Activated CD4-positive, CD25-positive, alpha-beta regulatory T cell (primary cell): ENCODE measurements at places on chromosomes 1 and 21.

DNA sequence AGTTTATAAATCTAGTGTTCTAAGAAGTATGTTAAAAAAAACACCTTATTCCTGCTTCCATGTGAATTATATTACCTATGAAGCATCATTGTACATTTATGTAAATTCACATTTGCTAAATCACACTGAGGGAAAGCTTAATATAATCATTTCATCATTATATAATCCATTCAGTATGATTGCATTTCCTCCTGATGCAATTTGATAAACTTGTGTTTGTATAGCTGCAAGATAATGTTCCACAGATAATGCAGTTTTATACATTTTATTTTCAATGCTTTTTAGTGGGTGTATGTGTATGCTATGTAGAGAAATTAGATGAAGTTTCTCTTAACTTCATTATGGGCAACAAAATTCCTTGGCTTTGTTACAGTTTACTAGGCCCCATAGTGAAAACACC lies 79.6 kb downstream of the HS2ST1 start:
- no peak for DNase-seq

DNA sequence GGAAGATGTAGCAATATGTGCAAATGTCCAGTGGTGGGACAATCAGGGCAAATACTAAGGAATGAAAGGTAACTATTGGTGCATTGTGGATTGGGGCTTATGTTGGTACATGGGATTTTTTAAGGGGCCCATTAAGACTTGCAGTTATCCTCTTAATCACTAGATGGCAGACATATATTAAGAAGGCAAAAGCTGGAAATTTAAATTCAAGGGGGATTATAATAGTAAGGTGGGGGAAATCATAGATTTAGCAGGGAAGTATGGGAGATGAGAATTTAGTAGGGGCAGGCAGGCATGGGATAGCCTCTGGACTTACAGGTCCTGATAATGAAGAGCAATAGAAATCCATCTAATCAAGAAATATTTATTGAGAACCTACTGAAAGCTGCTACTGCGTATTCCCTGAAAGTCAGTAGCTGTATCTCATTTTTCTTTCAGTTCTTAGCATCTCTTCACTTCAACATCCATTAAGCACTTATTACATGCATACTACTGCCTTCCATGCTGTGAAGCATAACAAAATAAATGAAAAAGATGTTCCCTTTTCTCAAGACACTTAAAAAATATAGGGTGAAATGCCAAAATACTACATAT lies 251.8 kb downstream of the CRB1 start:
- no peak for DNase-seq

DNA sequence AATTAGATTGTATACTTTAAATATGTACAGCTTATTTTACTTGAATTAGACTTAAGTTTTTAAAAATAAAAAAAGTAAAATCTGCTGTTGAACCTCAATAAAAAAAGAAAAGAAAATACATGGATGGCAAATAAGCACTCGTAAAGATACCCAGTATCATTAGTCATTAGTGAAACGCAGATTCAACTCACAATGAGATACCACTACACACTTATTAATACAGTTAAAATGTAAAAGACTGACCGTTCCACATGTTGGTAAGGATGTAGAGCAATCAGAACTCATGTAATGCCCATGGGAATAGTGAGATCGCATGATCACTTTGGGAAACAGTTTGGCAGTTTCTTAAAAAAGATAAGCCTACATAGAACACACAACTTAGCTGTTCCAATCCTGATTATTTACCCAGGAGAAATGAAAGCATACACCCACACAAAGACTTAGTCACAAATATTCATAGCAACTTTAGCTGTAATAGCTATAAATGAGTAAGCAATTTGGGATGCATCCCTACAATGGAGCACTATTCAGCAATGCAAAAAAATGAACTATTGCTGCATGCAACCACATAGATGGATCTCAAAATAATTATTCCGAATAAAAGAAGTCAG lies 7.3 kb downstream of the SH2D1B start:
- DNase-seq, result no peak

GRCh38 chr1:216332462-216332861 lies 90.8 kb downstream of the USH2A start:
- DNase-seq, result no peak

- no peak for DNase-seq
Observed at GRCh38 chr1:119225265-119225664, 84.8 kb upstream of the WARS2 start.

- DNase-seq, result no peak
Observed at GRCh38 chr1:44033756-44034155, 2.5 kb upstream of the SLC6A9 start.

DNA sequence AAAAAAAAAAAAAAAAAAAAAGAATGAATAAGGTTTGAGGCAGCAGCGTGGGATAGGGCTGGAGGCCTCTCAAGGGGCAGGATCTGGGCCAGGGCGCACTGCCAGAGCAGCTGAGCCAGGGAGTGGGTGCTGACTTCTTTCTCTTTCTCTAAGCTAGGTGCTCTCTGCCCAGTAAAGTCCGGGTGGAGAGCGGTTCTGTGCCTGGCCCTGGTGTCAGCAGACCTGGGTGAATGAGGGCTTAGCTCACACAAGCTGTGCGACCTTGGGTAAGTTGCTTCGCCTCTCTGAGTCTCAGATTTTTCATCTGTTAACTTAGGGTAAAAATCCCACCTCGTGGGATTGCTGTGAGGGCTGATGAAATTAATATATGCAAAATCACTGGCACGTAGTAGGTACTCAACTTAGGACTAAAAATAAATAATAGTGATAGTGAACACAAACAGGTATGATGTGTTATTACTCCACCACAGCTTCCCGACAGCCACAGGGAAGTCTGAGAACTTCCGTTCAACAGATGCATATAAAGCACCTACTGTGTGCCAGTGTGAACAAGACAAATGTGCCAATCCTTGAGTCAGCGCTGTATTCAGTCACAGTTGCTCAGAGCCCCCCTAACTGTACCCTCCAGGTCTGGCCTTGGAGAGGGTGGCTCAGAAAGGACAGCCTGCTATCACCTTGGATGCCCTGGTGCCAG lies 2.0 kb upstream of the FAM131C start:
- no peak for DNase-seq

GRCh38 chr21:37562920-37563640 lies 196.5 kb downstream of the DYRK1A start:
- DNase-seq, result no peak
